ENCODE measurements at places on chromosomes 5 and 9. TPM values are rescaled to one million over a fixed set of nuclear protein-coding genes. Genes with fewer than 3 reads are reported as not detected.
A peak's percentile ranks its signal among the peaks of the same experiment; 100 is the strongest.

- peaks cover 40% of the 10 kb centered on the region for H3K27me3 ChIP-seq
- peak overlapping the region; percentile 92 for H3K4me3 ChIP-seq
- H3K4me1 ChIP-seq: peaks cover 10% of the 10 kb centered on the region
- no peaks in the 10 kb centered on the region for H3K36me3 ChIP-seq
- no peak for DNase-seq
- no peak overlapping the region for H3K27ac ChIP-seq
Measured at GRCh38 chr5:53482717-53483638, 2.5 kb downstream of the FST start.

DNA sequence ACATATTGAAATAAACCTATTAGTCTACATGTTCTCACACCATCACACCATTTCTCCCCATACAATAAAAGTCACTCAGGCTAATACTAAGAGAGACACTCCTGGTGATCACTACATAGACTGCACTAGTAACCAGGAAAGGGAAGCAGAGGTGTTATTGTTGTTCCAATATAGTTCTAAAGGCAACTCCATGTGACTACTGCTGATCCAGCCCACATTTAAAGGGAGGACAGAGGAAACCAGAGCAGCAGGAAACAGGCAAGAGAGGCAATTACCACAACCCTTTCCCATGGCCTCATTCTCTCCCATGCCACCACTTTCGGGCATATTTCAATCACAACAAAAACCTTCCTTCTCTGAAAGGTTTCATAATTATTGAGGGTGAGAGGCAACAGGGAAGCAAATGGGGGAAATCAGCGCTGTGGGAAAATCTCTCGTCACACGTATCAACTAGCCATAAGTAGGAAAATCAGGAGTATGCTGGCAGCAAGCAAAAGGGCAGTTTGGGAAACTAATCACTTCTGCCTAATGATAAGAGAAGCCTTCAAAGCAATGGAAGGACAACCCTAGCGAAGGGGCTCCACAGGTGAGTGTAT is 1.8 kb downstream of the UBAP2 start:
- H3K36me3 ChIP-seq: peaks cover 3% of the 10 kb centered on the region
- peaks cover 21% of the 10 kb centered on the region for H3K4me1 ChIP-seq
- no peak overlapping the region for H3K27ac ChIP-seq
- no peak for DNase-seq
- H3K27me3 ChIP-seq: no peaks in the 10 kb centered on the region

DNA sequence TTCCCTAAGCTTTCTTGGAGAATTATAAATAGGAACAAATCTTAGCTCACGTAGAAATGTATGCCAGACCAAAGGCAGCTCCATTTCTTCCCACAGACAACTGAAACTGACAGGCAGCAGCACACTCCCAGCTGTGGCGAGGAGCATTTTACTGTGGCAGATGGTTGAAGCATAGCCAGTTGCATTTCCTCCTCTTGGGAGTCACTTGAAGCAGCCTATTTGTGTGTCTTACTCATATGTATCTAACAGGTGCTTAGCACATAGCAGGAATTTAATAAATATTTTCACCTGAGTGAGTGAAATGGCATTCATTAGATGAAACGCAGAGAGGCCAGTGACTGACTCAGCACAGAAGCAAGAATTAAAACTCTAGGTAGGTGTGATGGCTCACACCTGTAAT is 12.3 kb upstream of the MTMR12 start:
- H3K4me1 ChIP-seq: peaks cover 5% of the 10 kb centered on the region
- no peak overlapping the region for H3K27ac ChIP-seq
- no peaks in the 10 kb centered on the region for H3K27me3 ChIP-seq

GRCh38 chr5:161134956-161135355 is 282.9 kb upstream of the ATP10B start:
- H3K36me3 ChIP-seq: no peaks in the 10 kb centered on the region
- no peak for DNase-seq
- no peak overlapping the region for H3K27ac ChIP-seq

DNA sequence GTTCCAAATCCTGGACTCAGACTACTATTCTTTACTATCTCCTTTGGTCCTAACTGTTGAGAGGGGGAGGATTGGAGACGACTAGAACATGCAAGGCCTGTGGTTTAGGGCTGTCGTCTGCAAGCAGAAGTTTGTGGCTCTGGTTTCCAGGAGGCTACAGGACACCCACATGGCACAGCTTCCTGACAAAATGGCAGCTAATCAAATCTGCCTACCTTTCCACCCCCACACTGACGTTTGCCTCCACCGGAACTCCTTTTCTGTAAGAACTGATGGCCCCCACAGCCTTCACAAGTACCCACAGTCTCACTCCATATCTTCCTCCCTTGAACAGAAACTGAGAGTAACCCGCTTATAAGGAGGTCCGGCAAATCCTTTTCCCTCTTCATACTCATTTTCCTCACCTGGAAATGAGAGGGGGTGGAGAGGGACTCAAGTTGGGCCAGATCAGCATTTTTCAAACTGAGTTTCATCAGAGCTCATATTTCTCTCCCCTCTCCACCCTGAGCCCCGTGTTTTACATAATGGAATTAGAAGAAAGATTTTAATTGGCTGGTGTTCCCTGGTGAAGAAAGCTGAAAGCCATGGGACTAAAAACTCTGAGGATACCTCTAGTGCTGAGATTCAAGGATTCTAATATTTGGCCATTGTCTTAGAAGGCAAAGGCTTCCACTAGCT is 5.2 kb downstream of the SLC31A2 start:
- DNase-seq: no peak
- peaks cover 2% of the 10 kb centered on the region for H3K36me3 ChIP-seq
- peaks cover 3% of the 10 kb centered on the region for H3K4me1 ChIP-seq
- H3K27ac ChIP-seq: peak overlapping the region; percentile 44

TMEM232 gene
- 1.1 TPM for total RNA-seq

DNA sequence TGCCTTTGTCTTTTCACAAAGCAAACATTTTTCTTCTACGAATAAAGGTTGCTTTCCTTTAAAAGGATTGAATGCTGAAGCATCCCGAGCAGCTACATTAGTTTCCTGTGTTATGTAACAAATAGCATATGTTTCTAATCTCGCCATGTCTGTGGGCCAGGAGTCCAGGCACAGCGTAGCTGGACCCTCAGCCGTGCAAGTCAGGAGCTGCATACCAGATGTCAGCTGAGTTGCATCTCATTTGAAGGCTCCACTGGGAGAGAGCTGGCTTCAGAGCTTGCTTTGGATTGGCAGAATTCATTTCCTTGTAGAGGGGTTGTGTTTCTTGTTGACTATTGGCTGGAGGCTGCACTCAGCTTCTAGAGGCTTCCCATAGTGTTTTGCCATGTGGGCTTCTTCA is 16.0 kb upstream of the GOLPH3 start:
- H3K27ac ChIP-seq: no peak overlapping the region
- H3K4me1 ChIP-seq: no peaks in the 10 kb centered on the region
- H3K4me3 ChIP-seq: no peak overlapping the region
- no peaks in the 10 kb centered on the region for H3K36me3 ChIP-seq
- H3K27me3 ChIP-seq: peaks cover 8% of the 10 kb centered on the region

C9orf153 gene
- total RNA-seq: 0.44 TPM

GALNT10 gene
- total RNA-seq: 40.8 TPM

AFAP1L1 gene
- 0.99 TPM for total RNA-seq

GRCh38 chr9:4009006-4009511 is 290.8 kb downstream of the GLIS3 start:
- H3K27ac ChIP-seq: no peak overlapping the region
- no peaks in the 10 kb centered on the region for H3K36me3 ChIP-seq
- no peaks in the 10 kb centered on the region for H3K27me3 ChIP-seq
- H3K4me1 ChIP-seq: no peaks in the 10 kb centered on the region
- no peak overlapping the region for H3K4me3 ChIP-seq

HTR1A gene
- not detected for total RNA-seq

MARCHF6 gene
- total RNA-seq: 185 TPM

DNA sequence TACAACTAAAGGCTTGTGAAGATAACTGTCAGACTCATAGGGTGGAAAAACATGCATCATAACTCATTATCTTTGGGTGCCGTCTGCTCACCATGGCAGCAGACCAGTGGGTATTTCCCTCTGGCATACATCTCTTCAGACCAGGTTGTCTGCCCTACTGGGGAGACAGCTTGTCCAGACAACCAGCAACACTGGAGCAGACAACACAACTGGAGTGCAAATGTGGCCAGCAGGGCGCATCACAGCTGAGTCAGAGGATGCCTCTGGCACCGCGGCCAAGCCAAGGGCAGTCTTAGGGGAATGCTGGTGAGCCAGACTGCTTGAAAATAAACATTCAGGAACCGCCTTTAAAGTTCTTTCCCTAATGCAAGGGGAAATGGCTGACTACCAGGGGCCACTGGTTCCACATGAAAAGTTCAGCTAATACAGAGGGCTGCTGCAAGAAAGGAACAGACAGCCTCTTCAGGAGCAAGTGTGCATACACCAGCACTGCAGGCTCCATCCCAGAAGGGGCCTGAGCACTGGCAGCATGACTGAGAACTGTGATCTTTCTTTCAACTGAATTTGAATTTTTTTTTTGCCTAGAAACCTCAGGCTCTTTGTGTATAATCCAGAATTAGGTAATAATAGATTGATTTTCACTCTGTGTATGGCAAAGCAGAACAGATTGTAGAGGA is 77.3 kb downstream of the MAMDC2 start:
- H3K36me3 ChIP-seq: no peaks in the 10 kb centered on the region
- H3K27me3 ChIP-seq: peaks cover 2% of the 10 kb centered on the region
- H3K4me3 ChIP-seq: no peak overlapping the region
- H3K4me1 ChIP-seq: no peaks in the 10 kb centered on the region
- no peak for DNase-seq

DNA sequence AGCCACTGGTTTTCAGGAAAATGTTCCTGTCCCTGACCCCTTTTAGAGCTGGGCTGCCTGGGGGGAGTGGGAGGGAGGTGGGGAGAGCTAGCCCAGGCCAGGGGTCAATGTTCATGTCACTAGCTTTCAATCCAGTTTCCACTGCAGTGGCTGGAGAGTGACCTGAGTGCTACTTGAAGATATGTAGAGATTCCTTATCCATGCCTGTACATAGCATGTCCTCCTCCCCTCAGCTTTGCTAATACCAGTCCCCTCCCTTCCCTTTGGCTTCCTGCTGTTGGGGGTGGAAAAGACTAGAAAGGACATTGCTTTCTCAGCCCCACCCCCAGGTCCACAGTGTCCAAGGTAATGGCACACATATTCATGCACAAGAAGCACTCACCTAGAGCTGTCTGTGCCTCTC is 7.8 kb downstream of the DNAJB5 start:
- no peak for DNase-seq
- no peaks in the 10 kb centered on the region for H3K27me3 ChIP-seq
- no peaks in the 10 kb centered on the region for H3K4me1 ChIP-seq
- H3K27ac ChIP-seq: no peak overlapping the region
- H3K4me3 ChIP-seq: no peak overlapping the region
- peaks cover 9% of the 10 kb centered on the region for H3K36me3 ChIP-seq

GRCh38 chr5:40227931-40228330 is 451.8 kb upstream of the PTGER4 start:
- no peak overlapping the region for H3K4me3 ChIP-seq
- H3K27me3 ChIP-seq: no peaks in the 10 kb centered on the region

- H3K27ac ChIP-seq: no peak overlapping the region
- peaks cover 7% of the 10 kb centered on the region for H3K36me3 ChIP-seq
- no peak for DNase-seq
- H3K27me3 ChIP-seq: no peaks in the 10 kb centered on the region
- H3K4me1 ChIP-seq: no peaks in the 10 kb centered on the region
- no peak overlapping the region for H3K4me3 ChIP-seq
Measured at GRCh38 chr5:151737431-151737830, 21.0 kb downstream of the ATOX1 start.

GRCh38 chr5:131664929-131665328 is 29.9 kb upstream of the RAPGEF6 start:
- H3K27me3 ChIP-seq: no peaks in the 10 kb centered on the region
- no peak overlapping the region for H3K27ac ChIP-seq
- no peaks in the 10 kb centered on the region for H3K4me1 ChIP-seq
- no peak overlapping the region for H3K4me3 ChIP-seq
- DNase-seq: no peak
- peaks cover 14% of the 10 kb centered on the region for H3K36me3 ChIP-seq

CSF2 gene
- not detected for total RNA-seq

GRCh38 chr5:22835686-22836085 is 17.5 kb downstream of the CDH12 start:
- H3K4me3 ChIP-seq: no peak overlapping the region
- no peak for DNase-seq
- H3K27me3 ChIP-seq: no peaks in the 10 kb centered on the region
- H3K4me1 ChIP-seq: no peaks in the 10 kb centered on the region
- H3K36me3 ChIP-seq: no peaks in the 10 kb centered on the region

- no peak overlapping the region for H3K4me3 ChIP-seq
- no peak for DNase-seq
- no peaks in the 10 kb centered on the region for H3K27me3 ChIP-seq
- no peak overlapping the region for H3K27ac ChIP-seq
- H3K36me3 ChIP-seq: no peaks in the 10 kb centered on the region
Measured at GRCh38 chr5:95032801-95033200, 252.1 kb downstream of the MCTP1 start.

GRCh38 chr9:123717581-123718175 is 212.2 kb downstream of the DENND1A start:
- H3K4me1 ChIP-seq: no peaks in the 10 kb centered on the region
- peaks cover 4% of the 10 kb centered on the region for H3K36me3 ChIP-seq
- H3K27me3 ChIP-seq: no peaks in the 10 kb centered on the region

GRCh38 chr5:88674356-88675167 is 208.4 kb downstream of the MEF2C start:
- peaks cover 60% of the 10 kb centered on the region for H3K27me3 ChIP-seq
- peak overlapping the region; percentile 83 for H3K4me3 ChIP-seq
- no peaks in the 10 kb centered on the region for H3K36me3 ChIP-seq
- no peak for DNase-seq
- H3K27ac ChIP-seq: no peak overlapping the region
- peaks cover 29% of the 10 kb centered on the region for H3K4me1 ChIP-seq

LCN1 gene
- not detected for total RNA-seq

GRCh38 chr9:19174127-19174912 is 47.0 kb upstream of the PLIN2 start:
- peaks cover 15% of the 10 kb centered on the region for H3K4me1 ChIP-seq
- no peaks in the 10 kb centered on the region for H3K27me3 ChIP-seq
- no peak overlapping the region for H3K27ac ChIP-seq
- no peak overlapping the region for H3K4me3 ChIP-seq
- no peaks in the 10 kb centered on the region for H3K36me3 ChIP-seq

DNA sequence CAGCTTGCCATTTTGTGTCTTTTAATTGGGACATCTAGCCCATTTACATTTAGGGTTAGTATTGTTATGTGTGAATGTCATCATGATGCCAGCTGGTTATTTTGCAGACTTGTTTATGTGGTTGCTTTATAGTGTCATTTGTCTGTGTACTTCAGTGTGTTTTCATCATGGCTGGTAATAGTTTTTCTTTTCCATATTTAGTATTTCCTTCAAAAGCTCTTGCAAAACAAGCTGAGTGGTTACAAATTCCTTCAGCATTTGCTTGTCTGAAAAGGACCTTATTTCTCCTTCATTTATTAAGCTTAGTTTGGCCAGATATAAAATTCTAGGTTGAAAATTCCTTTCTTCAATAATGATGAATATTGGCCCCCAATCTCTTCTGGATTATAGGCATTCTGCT is 28.5 kb upstream of the TNFSF15 start:
- no peak overlapping the region for H3K4me3 ChIP-seq
- H3K27ac ChIP-seq: no peak overlapping the region
- no peaks in the 10 kb centered on the region for H3K36me3 ChIP-seq

KIF4B gene
- total RNA-seq: not detected

DENND1A gene
- total RNA-seq: 19.9 TPM

GRCh38 chr9:110089681-110090370 is 118.1 kb downstream of the C9orf152 start:
- no peak overlapping the region for H3K4me3 ChIP-seq
- H3K27ac ChIP-seq: no peak overlapping the region
- H3K36me3 ChIP-seq: no peaks in the 10 kb centered on the region
- H3K27me3 ChIP-seq: no peaks in the 10 kb centered on the region
- no peaks in the 10 kb centered on the region for H3K4me1 ChIP-seq
- no peak for DNase-seq
